NCI-H460 (cell line): ENCODE measurements at places on chromosomes 1 and 21.

- peak; percentile 50 for DNase-seq
These were observed 22.7 kb upstream of the ARF1 start for GRCh38 chr1:228059634-228060457.

DNA sequence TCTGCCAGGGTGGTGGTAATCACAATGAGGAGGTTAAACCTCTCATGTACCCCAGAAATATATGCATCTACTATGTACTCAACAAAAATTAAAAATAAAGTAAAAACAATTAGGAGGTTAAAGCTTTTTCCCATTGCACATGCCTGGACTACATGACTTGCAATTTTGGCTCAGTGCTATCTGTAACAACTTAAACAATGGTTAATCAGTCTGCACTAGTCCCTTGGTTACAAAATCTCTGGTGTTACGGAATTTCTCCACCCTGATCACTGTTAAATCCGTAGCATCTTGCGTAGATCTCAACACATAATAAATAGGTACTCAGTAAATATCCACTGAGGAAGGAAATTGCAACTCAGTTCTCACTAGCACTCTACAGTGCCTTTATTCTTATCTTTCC, 66.5 kb downstream of the SDCCAG8 start:
- no peak for DNase-seq

GRCh38 chr1:226480461-226480860, 68.1 kb upstream of the STUM start:
- DNase-seq = no peak

GRCh38 chr21:26961698-26962097, 5.2 kb downstream of the ADAMTS5 start:
- peak; percentile 1 for DNase-seq

DNA sequence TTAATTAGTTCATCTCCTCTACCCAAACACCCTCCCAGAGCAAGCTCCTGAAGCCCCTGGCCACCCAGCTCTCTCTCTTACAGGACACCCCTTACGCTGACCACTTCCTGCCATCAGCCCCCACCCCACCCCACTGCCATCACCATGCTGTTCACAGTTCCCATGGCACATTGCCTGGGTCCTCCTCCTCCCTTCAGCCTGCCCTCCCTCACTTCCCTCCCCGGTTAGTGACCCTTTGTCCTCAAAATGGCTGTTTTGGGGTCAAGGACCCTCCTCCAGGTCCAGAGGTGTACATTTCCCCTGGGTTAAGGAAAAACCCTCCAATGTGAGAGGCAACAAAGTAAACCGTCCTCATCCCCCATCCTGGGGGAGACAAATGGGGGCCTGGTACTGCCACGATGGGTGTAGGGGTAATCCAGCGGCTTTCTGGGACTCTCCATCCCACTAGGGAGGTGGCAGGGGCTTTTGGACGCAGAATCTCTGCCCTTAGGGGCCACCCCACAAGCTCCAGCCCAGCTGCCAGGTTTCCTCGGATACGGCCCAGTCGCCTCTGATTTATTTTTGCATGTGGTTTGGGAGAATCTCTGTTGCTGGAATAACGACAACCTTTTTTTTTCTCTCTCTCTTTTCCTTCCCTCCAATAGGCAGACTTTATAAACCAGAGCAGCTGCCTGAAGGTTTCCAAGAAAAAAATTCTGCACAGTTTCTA, 8.5 kb downstream of the CAMK2N1 start:
- no peak for DNase-seq

DNA sequence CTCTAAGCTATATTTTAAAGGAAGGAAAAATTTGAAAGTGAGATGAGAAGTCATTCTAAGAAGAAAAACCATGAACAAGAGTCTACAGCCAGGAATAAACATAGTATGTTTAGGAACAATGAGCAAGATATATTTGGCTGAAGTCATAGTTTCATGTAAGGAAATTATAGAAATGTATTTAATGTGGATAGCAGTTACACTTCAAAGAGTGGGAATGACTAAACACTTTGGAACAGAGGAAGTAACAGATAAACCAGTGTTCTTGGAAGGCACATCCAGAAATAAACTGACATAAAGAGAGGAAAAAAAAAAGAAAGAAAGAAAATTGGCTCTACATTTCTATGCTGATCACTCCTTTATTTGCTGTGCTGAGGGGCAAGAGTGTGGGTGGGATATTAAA, 18.0 kb downstream of the C8A start:
- no peak for DNase-seq

GRCh38 chr21:29359718-29360117, 61.0 kb downstream of the BACH1 start:
- DNase-seq = no peak

- DNase-seq = no peak
These were observed 136.7 kb upstream of the ETV3 start for GRCh38 chr1:157274698-157275534.

- no peak for DNase-seq
These were observed 142.1 kb upstream of the BRINP3 start for GRCh38 chr1:190619724-190620123.
